ENCODE measurements at places on chromosomes 2 and 18. TPM values are rescaled to one million over a fixed set of nuclear protein-coding genes. Genes with fewer than 3 reads are reported as not detected.

The CCL20 gene
- total RNA-seq: not detected

The RAB27B gene
- 0.08 TPM for total RNA-seq

The CRYGD gene
- not detected for total RNA-seq

The CHMP3 gene
- 171 TPM for total RNA-seq

The SP5 gene
- 0.19 TPM for total RNA-seq

The ANTXR1 gene
- total RNA-seq: 31.9 TPM

The DNAJC5G gene
- 1.9 TPM for total RNA-seq

The SERPINB10 gene
- not detected for total RNA-seq

GRCh38 chr18:64614446-64614845, 465.6 kb upstream of the LINC00305 start:
- DNase-seq: no peak

DNA sequence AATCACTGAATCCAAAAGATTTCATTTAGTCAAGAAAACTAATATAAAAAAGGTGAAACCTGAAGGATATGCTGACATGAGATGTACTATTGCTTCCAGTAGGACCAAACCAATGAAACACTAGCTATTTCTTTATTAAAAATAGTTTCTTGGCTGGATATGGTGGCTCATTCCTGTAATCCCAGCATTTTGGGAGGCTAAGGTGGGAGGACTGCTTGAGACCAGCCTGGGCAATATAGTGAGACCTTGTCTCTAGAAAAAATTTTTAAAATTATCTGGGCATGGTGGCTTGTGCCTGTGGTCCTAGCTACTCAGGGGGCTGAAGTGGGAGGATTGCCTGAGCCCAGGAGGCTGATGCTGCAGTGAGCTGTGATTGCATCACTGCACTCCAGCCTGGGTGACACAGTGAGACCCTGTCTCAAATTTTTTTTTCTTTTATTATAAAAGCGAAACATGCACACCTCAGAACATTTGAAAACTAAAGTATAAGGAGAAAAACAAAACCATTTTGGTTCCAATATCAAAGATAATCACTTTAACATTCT, 266.2 kb downstream of the TGIF1 start:
- DNase-seq: no peak

- DNase-seq: no peak
Measured at GRCh38 chr2:190947141-190947540, 66.5 kb downstream of the GLS start.

DNA sequence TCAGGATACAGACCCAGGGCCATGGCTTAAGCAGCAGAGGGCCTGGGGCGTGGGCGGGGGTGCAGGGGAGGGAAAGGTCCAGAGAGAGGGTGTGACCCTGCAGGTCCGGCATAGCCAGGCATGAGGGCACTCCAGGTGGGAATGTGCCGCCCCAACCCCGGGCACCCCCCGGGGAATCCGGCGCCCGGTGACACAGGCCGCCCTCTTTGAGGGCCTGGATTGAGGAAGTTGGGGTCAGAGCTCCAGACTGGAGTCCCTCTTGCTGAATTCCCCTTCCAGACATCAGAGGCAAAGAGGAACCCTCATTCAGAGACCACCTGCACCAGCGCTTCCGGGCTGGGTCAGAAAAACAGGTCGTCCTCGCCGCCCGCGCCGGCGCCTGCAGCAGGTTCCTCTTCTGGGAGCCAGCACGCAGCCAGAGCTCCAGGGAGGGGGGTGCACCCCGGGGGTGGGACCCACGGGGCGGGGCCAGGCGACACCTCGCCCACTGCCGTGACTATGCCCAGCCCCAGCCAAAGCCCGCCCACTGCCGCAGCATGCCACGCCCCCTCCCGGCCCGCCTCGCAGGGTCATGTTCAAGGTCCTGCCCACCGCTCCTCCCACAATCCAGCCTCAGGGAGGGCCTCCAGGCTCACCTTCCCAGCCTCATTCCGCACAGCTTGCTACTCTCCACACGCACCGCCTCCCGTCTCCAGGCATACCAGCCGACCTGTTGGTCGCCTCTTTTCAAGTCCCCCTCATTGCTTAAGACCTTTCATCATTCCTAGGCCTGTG, 98.3 kb upstream of the ID2 start:
- DNase-seq: peak; percentile 98

GRCh38 chr2:226971084-226971483, 135.2 kb downstream of the RHBDD1 start:
- DNase-seq: no peak

GRCh38 chr2:76679025-76679396, 843.2 kb downstream of the LRRTM4 start:
- DNase-seq: no peak

- no peak for DNase-seq
Measured at GRCh38 chr2:201906777-201907562, 100.6 kb downstream of the CDK15 start.

DNA sequence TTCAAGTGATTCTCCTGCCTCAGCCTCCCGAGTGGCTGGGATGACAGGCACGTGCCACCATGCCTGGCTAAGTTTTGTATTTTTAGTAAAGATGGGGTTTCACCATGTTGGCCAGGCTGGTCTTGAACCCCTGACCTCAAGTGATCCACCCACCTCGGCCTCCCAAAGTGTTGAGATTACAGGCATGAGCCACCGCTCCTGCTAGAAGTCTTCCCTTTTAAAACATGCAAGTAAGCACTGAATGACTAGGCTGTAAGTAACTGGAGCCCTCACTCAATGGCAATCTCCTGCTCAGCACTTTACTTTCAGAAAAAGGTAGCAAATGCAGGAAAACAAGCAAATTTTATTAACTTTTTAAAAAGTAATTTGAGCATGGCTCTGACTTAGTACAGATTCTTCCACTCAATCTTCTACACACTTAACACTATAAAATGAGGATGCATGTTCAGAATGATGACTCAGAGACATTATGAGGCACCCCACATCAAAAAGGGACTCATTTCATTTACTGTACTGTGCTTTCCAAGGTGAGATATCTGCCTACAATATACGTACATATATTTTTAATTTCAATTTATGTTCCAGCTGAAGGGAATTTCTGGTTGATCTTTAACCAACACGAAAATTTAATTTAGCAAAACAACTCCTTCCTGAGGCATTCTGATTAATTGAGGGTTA, 6.6 kb upstream of the NCK2 start:
- no peak for DNase-seq

DNA sequence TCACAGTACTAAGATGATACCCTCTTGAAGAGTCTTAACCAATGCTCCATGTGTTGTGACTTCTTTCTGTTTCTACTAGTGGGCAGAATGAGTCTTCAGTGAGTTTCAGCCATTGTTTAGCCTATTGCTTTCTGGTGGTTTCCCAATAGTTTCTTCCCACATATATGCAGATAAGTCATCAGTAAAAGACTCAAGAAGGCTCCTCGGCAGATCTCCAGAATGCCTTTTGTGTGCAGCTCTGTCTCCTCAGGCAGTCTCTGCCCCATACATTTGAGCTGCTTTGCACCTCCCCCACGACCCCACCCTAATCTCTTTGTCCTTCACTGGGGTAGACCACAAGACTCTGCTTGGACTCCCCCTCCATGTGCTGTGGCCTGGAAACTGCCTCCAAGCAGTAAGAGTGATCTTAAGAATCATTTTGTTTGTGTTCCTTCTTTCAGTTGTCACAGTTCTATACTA, 71.6 kb upstream of the CHRNA1 start:
- DNase-seq: no peak

GRCh38 chr2:159209341-159210306, 76.9 kb downstream of the WDSUB1 start:
- DNase-seq: no peak

DNA sequence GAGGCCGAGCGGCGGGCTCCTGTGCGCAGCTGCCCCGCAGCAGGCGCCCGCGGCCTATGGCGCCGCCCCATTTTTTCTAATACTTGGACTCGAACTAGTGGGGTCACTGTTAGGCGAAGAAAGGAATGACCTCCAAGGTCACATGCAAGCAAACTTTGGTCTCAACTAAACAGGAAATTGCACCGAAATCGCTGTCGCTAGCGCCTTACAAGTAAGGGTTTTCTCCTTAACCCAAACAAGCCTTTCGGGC, 339 bp downstream of the ACAA2 start:
- DNase-seq: peak; percentile 77

DNA sequence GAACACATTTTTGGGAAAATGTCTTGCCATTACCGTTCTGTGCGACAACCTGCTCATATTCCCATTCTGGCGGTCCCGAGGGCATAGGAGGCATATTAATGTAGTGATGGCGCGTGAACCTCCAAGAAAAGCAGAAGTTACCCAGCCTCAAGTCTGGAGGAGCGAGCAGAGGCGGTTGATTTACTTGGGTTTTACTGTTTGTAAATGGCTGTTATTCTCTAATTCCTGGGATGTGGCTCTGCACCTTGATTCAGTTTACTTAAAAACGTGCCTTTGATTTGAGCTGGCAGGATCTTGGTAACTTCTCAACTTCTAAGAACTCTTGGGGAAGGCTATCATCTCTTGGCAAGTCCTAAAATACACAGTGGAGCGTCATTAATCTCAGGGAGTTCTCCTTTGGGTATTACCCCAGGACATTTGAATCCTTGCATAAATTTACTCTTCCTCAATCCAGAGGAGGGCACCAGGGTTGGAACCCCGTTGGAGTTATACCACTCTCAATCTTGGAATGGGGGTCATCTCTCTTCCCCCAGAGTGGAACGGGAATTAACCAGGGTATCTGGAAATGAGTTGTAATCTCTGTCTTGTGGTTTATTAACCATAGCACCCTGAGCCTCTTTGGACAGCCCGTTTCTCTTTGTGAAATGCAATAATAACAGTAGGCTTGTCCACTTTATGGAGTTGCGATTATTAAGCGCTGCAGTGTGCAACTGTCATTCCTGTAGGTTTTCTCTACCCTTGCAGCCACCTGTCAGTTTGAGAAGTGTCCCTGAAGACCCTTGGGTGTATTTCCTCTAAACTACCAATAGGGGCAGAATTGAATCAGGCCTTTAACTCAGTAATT, 2.1 kb downstream of the HK2 start:
- no peak for DNase-seq

DNA sequence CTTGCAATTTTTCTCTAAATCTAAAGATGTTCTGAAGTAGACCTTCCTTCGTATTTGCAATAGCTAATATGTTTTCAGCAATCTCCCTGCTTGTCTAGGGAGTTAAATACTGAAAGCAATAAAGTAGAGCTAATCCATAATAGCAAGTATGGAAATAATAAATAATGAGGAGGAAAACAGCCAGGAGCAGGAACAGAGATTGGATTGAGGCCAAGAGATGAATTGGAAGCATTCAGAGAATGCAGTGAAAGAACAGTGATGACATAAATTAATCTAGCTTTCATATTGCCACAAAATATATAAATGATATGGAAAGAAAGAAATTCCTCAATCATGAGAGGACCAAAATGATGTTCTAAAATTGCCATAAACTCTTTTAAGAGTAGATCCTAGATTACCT, 679.7 kb downstream of the METTL4 start:
- no peak for DNase-seq

GRCh38 chr2:11748018-11748860, 1.8 kb downstream of the LPIN1 start:
- DNase-seq: no peak

- no peak for DNase-seq
Measured at GRCh38 chr18:11960743-11961380, 20.4 kb upstream of the IMPA2 start.

- no peak for DNase-seq
Measured at GRCh38 chr18:74257083-74257482, 34.7 kb downstream of the CYB5A start.

DNA sequence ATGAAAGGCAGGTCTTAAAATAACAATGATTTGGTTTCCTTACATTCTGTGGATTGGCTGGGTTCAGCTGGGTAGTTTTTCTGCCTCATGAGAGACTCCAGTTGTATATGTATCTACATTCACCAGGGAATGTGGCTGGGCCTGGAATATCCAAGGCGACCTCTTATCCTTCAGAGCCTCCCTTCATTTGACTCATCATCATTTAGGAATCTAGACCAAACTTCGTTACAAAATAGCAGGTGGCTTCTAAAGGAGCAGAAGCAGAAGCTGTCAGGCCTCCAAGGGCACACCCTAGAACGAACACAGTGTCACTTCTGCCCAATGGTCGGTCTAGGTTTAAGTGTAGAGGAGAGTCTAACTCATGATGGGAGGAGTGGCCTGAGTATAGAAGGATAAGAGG, 204.2 kb downstream of the EN1 start:
- DNase-seq: no peak

DNA sequence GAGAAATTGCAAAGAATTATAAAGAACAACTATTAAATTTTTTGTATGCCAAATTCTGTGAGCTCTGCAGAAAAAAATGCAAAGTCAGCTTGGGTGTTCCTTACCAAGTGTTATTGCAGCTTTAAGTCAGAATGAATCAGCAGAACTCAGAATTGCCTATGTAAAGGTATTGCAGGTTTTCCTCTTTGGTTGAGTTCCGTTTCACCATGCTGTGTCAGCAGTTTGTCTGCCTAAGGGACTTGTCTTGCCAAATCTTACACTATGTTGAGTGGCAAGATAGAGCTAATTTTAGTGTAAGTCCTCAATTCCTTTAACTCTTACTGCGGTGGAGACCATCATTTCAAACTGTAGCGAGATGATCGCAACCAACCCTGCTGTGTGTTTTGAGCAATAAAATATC, 38.8 kb downstream of the ADAM23 start:
- DNase-seq: no peak

DNA sequence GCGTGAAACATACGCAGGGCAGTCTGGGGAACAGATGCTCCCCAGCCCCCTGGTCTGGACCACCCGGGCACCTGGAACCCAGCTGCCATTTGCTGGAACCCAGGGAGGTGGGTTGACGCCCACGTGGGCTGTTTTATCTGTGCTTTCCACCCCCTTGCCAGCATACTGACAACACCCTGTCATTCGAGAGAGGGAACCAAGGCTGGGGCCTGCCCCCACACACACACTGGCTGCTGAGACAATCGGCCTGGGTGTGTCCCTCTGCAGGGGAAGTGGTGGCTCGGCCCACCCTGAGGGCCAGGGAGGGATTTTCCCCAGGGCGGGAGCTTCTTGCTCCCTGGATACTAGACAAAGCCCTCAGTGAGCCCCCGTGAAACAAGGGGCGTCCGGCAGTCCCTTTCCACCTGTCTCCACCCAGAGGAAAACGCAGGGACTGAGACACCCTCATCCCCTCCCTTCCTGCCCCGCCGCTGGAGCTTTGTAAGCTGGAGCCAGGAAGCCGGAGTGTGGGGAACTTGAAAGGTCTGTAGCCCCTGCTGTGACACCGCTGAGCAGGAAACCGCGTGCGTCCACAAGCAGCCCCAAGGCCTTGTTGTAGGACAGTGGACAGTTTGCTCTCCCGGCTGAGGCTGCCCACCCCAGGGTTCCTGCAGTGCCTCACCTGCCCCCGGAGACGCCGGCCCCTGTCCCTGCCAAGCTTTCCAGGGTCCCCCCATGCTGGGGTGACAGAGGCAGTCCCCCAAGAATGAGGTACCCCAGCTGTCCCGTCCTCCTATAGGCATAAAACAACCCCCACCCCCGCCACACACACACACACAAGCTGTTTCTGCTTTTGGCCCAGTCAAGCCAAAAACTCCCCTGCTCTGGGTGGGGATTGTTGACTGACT, 14.1 kb upstream of the KLF11 start:
- DNase-seq: peak; percentile 88

- DNase-seq: no peak
Measured at GRCh38 chr2:160566717-160567116, 73.1 kb upstream of the RBMS1 start.
